ENCODE measurements at places on chromosomes 11 and 22. TPM values are rescaled to one million over a fixed set of nuclear protein-coding genes. Genes with fewer than 3 reads are reported as not detected.

Gene GDPD5
- 36.3 TPM for total RNA-seq

Gene CALCA
- not detected for total RNA-seq

Gene ESAM
- 0.50 TPM for total RNA-seq

Gene GPHA2
- not detected for total RNA-seq

Gene NEU3
- 16.2 TPM for total RNA-seq

Gene RAB3IL1
- total RNA-seq = not detected

Gene DLG2
- total RNA-seq = 0.61 TPM

Gene CLDN5
- total RNA-seq = 0.30 TPM

Gene TMEM191B
- total RNA-seq = not detected

Gene NXPE1
- not detected for total RNA-seq

Gene OR52E4
- total RNA-seq = not detected

Gene OR10A2
- not detected for total RNA-seq

Gene KRTAP5-1
- not detected for total RNA-seq

Gene MS4A1
- total RNA-seq = not detected

Gene KCNA4
- not detected for total RNA-seq

Gene RFPL3
- total RNA-seq = not detected

Gene KIRREL3
- total RNA-seq = not detected

Gene OR5B21
- 0.82 TPM for total RNA-seq

Gene ADM2
- 2.5 TPM for total RNA-seq

Data from T-helper 2 cell treated with Interferon-gamma antibody and Interleukin-4, amounts not matched to agents 100 ng/mL and 5 ng/mL, for 36 hours (primary cell).